ENCODE measurements at places on chromosomes 16 and 17.

DNA sequence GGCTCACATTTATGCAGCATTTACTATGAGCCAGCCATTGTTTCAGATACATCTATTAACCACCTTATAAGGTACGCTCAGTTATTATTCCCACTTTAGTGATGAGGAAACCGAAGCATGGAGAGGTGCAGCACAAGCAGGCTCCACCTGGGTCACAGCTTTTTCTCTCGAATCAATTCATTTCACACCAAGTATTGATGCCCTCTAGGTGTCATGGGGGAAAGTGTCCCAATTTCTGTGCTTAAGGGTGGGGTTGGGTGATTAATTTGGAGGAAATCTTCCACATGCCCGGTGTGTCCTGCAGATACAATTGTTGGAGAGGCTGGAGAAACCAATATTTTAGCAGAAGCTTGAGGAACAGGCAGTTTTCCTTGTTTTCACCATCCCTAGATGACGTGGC lies 62.7 kb upstream of the DNAJA2 start:
- DNase-seq, result no peak

GRCh38 chr16:52597073-52597771 lies 50.3 kb upstream of the TOX3 start:
- DNase-seq, result no peak

- peak; percentile 39 for DNase-seq
Observed at GRCh38 chr17:75338335-75338734, 49.1 kb upstream of the SLC25A19 start.

- DNase-seq, result no peak
Observed at GRCh38 chr17:58307468-58308172, 21.0 kb downstream of the TSPOAP1 start.
